ENCODE measurements at places on chromosomes 5 and 9.
A peak's percentile ranks its signal among the peaks of the same experiment; 100 is the strongest.

DNA sequence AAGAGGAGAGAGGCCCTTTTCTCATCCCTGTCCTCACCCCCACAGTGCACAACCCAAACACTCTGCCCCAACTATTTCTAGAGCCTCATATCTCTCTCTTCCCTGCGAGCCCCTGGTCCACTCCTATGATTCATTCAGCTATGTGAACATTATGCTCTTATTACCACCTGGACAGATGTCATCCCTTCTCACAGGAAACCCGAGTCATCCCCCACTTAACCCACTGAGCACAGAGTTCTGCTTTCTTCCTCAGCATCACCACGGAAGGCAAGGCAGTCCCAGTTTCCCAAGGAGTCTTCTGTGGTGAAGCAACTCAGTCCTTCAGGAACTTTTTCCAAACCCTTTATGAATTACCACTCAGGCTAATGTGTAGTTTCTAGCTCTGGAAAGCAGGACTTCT, 1.3 kb downstream of the DNAI1 start:
- DNase-seq, result no peak

DNA sequence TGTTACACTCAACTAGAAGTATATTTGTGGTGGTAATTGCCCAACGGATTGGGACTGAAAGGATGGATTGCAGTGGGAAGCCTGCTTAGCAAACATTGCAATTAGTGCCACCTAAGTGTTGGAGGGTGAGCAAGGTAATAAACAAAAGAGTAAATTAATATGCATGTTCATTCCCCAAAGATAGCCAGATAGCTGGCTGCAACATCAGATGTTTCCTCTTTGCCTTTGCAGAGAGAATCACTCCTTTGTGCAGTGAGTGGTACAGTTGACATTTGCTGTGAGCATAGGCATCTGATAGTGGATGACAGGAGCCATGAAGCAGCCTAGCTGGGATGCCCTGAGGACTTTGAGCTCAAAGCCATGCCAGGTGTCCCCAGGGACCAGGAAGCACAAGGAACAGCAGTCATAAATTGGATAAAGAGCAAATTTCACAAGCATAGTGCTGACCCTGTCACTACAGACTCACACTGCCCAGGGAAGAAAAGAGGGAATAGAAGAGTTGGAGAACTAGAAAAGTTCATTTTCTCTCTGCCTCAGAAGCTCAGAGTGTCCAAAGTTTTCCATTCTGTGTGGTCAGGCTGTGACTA, 336.1 kb upstream of the SLC30A5 start:
- no peak for DNase-seq

- no peak for DNase-seq
Observed at GRCh38 chr9:72843520-72844439, 109.1 kb downstream of the ALDH1A1 start.

GRCh38 chr5:3355126-3355525, 240.5 kb upstream of the IRX1 start:
- no peak for DNase-seq

GRCh38 chr5:59104400-59105127, 521.7 kb downstream of the RAB3C start:
- no peak for DNase-seq

DNA sequence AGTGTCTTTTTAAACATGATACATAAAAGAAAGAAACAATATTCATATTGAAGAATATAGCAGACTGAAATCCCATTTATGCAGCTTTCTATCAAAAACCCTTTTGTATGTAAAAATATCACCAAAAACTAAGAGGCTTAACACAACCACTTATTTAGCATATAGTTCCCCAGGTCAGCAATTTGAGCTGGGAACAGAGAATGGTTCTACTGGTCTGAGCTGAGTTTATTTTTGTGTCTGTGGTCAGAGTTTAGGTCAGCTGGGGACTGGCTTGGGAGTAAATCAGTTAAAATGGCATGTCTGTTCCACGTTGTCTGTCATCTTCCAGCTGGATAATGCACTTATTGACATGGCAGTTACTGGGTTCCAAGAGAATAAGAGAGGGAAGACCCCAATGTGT, 165.0 kb downstream of the TMEM232 start:
- DNase-seq, result no peak

GRCh38 chr9:72911816-72912215, 41.0 kb downstream of the ALDH1A1 start:
- no peak for DNase-seq

DNA sequence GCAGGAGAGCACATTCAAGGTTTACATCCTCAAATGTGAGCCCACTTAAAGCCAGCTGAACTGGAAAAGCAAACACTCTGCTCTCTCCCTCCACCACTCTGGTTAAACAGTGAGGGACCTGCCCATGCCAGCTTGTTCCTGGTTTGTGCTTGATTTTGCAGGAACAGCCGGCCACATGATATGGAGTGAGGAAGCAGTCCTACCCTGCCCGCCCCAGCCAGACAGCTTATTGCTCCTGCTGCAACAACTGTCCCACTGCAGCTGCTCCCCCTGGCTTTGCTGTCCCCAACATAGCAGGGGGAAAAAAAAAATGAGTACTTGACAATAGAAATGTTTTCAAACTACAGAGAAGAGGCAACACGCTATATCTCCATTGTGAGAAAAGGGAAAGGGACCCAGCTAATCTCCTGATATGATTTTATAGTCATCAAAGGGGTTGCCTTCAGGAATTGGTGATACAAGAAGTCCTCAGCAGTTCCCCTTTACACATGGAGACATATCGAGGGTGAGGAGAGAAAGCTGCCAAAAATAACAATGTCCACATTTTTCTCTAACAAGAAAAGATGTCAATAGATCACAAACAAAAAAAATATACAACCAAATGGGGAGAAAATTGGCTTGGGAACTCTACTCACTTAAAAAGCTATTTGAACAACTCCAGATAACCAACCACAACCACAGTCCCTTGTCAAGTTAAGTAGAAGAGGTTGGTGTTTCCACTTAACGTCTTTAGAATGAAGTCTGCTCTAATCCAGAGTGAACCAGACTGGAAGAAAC, 4.6 kb downstream of the MYO10 start:
- no peak for DNase-seq

DNA sequence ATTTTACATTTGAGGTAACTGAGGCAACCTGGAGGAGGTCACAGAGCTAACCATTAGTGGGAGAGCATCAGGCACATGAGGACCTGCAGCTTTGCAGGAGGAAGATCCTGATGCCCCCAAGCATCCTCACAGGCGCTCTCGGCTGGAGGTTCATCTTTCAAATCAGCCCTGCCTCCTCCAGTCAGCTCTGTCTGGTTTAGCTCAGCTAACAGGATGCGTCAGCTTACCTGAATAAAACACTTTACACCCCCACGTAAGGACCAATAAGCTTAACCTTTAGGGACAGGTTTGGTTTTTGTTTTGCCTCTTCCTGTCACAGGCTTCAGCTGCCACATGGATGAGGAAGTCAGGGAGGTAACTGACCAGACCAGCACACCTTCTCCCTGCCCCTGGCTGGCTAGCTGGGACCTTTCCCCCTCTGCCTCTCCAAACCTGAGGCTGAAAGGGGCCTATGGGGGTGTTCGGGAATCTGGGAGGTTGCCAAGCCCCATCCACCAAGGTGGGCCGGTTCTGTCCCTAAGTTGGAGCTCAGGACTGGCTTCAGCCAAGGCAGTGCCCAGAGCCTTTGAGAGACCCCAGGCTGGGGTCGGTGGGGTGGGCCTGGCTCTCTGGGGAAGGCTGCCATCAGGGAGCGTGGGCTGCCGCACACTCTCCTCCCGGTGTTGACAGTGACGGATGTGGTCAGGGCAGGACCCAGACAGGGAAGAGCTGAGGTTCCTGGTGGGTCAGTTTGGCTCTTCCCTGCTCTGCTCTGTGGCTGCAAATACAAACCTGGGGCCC, 20.0 kb upstream of the FCN1 start:
- DNase-seq, result no peak

- no peak for DNase-seq
Observed at GRCh38 chr5:76591366-76591765, 31.8 kb downstream of the F2RL2 start.

- no peak for DNase-seq
Observed at GRCh38 chr5:128777052-128777451, 188.2 kb upstream of the SLC27A6 start.

GRCh38 chr5:172455511-172456061, 1.3 kb upstream of the SH3PXD2B start:
- DNase-seq, result peak; percentile 27

- DNase-seq, result no peak
Observed at GRCh38 chr9:16223074-16223871, 647.2 kb downstream of the BNC2 start.

DNA sequence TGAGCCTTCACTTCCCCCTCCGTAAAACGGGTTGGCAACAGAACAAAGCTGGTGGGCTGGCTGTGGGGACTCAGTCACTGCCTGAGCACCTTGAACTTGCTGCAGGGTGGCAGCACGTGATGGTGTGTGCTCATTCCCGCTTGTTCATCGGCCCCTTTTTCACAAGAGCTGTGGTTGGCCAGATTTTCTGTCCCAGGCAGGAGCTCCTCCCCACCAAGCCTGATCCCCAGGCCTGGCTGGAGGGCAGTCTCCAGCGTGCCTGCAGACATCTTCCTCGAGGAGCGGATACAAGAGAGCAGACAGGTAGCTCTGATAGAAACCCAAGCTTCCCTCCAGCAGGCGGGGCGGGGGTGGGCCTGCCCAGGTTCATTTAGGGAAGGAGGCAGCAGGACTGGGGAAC, 61.9 kb upstream of the ORM1 start:
- no peak for DNase-seq

DNA sequence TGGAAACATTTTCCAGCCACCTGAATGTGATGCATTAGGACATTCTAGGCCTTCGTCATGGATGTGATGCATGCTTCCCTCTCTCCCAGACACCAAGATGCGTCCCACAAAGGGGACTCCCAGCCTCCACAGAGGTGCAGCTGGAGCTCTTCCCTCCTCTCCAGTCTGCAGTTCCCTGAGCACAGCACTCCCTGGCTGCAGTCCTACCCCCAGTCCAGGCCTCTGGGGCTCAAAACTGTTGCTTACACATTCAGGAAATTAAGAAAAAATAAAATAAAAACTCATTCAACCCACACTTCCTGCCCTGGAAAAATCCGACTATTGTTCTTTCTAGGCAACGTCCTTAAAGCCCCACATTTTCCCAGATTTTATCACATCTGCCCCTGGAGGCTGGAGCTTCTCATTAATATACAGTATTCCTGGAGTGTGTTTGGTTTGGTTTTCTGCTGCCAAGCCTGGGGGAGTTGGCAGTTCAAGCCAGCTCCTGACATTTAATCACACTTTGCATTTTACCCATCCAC, 78.4 kb upstream of the ICE1 start:
- no peak for DNase-seq

GRCh38 chr9:134969156-134970045, 51.7 kb upstream of the FCN1 start:
- no peak for DNase-seq

Data from RCC 7860 (cell line).